Retinal pigment epithelial cell (primary cell): ENCODE measurements at places on chromosomes 7 and 10.

- DNase-seq, result no peak
Measured at GRCh38 chr7:157425137-157425731, 88.4 kb downstream of the DNAJB6 start.

DNA sequence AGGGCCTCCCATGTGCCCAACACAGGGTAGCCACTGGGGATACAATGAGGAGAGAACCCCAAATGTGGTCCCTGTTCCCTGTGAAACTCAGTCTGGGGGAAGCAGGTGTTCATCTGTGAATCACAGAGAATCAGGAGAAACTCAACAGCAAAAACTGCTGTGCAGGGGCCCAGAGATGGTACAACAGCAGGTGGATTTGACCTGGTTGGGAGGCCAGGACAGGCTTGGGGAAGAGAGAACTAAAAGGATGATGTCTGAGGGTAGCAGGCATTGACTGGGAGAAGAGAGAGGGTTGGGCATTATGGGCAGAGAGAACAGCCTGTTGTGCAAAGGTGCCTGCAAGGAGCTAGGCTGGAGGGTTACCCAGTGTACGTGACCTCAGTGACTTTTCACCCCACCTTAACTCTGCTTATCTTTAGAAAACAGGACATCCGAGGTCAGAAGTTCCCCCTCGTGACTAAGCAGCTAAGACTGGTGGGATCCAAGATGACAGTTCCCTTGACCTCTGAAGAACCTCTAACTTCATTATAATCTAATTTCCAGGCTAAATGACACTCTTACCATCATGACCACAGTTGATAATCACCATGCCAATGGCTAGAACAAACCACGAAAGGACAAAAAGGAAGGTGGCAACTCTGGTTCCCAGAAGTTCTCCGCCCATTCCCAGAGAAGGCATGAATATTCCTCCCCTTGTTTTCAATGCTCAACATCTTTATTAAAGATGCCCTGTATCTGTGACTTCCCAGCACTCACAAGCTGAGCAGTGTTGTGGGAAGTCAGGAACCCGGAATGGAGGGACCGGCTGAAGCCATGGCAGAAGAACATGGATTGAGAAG lies 5.1 kb upstream of the ADAMTS14 start:
- no peak for DNase-seq

- no peak for DNase-seq
Measured at GRCh38 chr7:28732071-28732869, 225.9 kb downstream of the TRIL start.

GRCh38 chr7:500521-501420 lies 18.9 kb downstream of the PDGFA start:
- DNase-seq, result no peak

DNA sequence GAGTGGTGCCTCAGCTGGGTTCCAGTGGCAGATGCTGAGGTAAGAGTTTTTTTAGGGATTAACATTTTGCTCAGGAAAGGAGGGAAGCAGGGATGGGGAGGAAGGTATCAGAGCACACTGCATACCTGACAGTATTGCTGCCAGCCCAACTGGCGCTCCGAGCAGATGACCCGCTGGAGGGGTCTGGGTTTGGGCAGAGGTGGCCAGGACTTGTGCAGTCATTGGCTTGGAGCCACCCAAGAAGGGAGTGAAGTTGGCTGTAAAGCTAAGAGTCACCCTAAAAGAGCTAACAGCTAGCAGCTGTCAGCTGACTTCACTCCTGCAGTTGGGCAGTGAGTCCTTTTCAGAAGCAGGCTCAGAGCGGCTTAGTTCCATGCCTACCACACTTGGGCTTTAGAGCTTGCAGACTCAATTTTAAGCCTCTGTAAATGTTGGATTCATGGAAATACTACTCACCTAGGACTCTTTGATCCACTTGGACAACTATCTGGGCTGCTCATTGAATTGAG lies 5.8 kb upstream of the ARHGAP22 start:
- no peak for DNase-seq

DNA sequence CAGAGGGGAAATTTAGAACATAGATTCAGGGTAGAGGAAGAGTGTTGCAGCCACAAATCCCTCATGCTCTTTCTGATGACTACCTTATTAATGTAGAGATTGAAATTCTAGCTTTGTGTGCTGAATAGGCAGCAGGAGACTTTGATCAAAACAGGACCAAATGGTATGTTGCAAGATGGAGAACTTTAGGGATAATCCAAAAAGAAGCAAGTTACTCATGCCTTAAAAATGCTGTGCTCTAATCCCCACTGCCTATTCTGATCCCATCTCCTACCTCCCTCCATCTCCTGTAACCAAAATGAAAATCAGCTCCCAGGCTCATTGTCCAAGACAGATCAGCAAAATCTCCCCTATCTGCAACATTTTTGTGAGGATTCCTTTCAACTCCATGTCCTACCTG lies 31.3 kb downstream of the CH25H start:
- DNase-seq, result no peak

DNA sequence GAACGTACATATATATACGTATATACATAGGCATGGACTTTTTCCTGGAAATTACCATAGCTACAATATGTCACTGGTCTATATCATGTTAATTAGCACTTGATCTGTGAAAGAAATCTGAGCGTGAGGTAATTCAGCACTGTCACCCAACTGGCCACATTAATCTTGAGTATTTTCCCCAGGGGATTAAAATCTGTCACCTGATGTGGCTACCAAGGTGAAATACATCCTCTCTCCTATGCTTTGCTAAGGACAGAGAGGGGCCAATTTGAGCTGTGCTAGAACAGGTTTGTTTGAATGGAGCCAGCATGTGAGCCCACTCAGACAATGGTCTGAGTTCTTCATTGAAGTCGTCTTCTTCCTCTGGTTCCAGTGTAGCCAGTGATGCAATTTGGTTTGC lies 33.3 kb downstream of the CYCS start:
- no peak for DNase-seq
